ENCODE measurements at places on chromosomes 2 and 18.

DNA sequence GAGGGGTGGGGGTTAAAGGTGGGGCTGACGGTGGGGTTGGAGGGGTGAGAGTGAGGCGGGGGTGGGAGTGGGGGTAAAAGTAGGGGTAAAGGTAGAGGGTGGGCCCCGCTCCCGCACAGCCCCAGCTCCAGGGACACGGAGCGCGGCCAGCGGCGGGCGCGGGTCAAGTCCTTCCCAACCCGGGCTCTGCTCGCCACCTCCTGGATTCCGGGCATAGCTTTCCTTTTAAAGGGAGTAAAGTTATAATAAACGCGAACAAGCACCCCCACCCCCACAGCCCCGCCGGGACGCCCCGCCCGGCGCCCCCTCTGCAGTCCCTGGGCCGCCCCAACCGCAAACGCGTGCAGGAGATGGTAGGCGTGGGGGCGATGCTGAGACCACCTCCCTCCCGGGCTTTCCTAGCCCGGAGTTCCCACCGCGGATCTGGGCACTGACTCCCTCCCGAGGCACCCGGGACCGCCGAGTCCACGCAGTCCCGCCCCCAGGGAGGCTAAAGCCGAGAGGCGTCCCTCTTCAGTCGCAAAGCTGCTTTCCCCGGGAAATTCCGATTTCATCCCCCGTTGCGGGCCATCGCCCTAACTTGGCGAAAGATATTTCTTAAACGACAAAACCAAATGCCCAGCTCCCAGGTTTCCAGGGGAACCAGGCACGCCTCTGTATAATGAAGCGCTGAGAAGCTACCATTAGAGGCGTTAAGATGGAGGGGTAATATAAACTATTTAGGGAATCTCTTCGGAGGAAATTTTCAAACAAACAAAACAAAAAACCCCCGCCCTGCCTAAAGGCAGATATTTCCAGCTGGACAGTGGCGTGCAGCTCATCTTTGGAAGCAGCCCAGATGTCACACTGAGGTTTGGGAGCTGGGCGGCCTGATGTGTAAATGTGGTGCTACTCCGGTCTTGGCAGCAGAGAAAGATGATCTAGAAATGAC lies at the start of gene LIMS2:
TSS of gene LIMS2 (minus strand) at position 200 of the 931 bp plus-strand sequence. CDS start 506 bp downstream, outside the sequence.
- DNase-seq: no peak

DNA sequence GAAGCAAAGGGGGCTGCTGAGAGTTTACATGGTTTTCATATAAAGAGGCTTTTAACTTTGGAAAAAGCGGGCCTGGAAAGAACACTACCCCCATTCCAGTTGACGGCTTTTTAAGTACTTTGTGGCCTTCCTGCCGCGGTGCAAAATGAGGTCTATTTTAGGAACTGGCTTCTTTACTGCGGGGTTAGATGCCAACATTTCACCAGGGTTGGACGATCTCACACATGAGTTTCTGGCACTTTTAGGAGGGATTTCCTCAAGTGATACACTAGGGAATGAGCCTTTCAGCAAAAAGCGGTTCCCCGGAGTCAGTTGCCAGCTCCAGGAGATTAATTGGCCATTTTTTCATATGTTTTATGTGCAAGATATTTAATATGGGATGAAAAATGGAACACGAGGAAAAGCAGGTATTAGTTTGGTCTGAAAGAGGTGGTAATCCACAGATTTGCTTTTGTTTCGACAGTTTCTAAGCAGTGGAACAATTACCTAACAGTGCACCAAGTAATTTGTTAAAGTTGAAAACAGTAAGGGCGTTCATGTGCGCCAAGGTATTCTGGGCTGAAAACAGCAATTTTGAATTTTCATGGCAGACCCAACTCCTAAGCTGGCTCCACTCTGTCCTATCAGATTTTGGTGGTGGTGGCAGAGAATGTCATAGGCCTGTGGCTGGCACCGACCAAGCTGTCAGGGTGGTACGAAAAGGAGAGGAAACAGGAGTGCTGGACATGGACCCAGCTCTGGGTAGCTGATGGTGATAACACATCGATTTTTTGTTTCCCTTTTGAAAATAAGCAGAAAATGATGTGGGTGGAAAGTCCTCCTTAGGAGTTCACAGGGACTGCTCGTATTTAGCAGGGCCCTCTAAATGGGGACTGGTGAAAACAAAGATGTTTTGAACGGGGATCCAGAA lies 55.6 kb upstream of the FZD5 start:
- no peak for DNase-seq

DNA sequence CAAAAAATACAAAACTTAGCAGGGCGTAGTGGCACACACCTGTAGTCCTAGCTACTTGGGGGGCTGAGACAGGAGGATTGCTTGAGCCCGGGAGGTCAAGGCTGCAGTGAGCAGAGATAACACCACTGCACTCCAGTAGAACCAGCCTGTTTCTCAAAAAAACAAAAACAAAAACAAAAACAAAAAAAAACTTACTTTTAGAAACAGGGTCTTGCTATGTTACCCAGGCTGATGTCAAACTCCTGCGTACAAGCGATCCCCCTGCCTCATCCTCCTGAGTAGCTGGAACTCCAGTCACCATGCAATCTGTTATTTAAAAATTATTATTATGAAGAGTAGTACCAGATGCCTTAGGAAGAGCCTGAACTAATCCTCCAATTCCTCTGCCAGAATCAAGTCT lies 35.0 kb upstream of the GLI2 start:
- no peak for DNase-seq

DNA sequence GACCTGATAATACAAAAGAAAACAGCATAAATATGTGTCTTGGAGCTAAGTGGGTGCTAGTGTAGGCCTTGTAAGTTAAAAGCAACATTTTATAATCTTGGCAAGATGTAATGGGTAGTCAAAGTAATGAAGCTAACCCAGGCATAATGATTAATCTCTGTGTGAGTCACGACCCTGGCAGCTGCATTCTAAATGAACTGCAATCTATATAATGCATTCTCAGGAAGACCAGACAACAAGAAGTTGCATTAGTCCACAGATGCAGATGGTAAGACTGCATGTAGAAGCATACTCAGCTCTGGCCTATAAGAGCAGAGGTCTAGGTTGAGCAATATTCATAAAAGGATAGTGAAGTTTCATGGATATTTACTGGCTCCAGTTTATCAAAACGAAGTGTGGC lies 85.6 kb upstream of the ETAA1 start:
- DNase-seq: no peak

- DNase-seq: no peak
These were observed 93.8 kb upstream of the PHLPP1 start for GRCh38 chr18:62621546-62621945.

- no peak for DNase-seq
These were observed 26.1 kb upstream of the ROCK2 start for GRCh38 chr2:11370377-11371091.

DNA sequence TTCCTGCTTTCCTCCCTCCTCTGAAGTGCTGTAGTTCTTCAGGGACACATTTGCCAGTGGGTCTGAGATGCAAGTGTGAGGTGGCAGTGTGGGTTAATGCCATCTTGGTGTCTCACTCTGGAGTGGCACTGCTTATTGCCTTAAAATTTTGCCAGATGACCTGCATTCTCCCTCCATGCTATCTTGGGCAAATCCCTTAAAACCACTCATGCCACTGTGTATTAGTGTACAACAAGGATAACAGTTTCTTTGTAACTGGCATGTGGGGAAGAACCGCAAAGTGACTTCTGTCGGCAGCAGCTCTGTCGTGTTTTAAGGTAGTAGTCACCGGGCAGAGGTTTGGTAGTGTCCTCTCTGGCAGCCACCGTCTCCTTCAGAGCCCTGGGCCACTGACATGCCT lies 124.2 kb downstream of the NEDD4L start:
- no peak for DNase-seq

DNA sequence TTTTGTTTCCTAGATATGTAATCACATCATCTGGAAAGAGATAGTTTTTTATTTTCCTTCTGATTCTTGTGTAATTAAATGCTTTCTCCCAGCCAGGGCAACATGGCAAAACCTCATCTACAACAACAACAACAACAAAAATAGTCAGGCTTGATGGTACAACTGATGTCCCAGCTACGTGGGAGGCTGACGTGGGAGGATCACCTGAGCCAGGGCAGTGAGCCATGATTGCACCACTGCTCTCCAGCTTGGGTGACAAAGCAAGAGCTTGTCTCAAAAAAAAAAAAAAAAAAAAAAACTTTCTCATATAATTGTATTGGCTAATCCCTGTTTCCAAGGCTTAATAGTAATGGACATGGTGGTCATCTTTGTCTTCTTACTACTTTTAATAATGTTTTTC lies 26.4 kb upstream of the PGAP1 start:
- no peak for DNase-seq

DNA sequence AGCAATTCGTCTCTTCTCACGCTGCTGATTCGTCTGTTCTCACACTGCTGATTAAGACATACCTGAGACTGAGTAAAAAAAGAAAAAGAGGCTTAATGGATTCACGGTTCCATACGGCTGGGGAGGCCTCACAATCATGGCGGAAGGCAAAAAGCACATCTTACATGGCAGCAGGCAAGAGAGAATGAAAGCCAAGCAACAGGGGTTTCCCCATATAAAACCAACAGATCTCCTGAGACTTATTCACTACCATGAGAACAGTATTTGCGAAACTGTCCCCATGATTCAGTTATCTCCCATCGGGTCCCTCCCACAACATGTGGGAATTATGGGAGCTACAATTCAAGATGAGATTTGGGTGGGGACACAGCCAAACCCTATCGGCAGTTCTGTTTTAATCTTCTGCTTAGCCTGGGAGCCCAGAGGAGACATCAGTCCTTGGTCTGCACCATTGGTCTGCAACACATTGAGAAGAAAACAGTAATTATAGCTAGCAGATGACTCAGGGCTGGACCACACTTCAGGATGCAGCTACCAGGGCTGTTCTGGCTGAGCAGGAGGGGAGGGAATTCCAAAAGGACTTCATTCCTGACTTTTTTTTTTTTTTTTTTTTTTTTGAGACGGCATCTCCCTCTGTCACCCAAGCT lies 69.4 kb downstream of the CABLES1 start:
- no peak for DNase-seq

DNA sequence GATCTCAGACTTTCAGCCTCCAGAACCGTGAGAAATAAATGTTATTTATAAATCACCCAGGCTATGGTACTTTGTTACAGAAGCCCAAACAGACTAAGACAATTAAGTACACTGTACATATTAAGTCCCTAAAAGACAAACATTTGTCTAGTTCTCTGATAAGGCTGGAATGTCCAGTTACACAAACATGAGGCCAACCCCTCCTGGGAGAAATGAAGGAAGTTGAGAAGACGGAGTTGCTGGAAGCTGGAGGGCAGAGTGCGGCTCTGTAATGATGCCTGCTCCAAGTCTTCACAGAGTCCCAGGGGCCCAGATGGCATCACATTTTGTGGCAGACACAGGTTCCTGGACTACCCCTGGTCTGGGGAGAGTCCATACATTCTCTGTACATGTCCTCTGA lies 79.2 kb upstream of the ST8SIA3 start:
- no peak for DNase-seq

- DNase-seq: no peak
These were observed 52.8 kb upstream of the PTMA start for GRCh38 chr2:231655488-231655887.

GRCh38 chr2:180254872-180255271 lies 247.8 kb upstream of the CWC22 start:
- no peak for DNase-seq

- no peak for DNase-seq
These were observed 3.7 kb downstream of the SIGLEC15 start for GRCh38 chr18:45828917-45829811.

GRCh38 chr2:14700753-14701152 lies 68.2 kb downstream of the LRATD1 start:
- DNase-seq: no peak

- no peak for DNase-seq
These were observed 41.5 kb downstream of the ANTXR1 start for GRCh38 chr2:69054431-69054830.

GRCh38 chr2:157182834-157183396 lies 74.6 kb upstream of the GALNT5 start:
- DNase-seq: no peak

GRCh38 chr2:55408098-55408882 lies 11.4 kb downstream of the CCDC88A start:
- no peak for DNase-seq

DNA sequence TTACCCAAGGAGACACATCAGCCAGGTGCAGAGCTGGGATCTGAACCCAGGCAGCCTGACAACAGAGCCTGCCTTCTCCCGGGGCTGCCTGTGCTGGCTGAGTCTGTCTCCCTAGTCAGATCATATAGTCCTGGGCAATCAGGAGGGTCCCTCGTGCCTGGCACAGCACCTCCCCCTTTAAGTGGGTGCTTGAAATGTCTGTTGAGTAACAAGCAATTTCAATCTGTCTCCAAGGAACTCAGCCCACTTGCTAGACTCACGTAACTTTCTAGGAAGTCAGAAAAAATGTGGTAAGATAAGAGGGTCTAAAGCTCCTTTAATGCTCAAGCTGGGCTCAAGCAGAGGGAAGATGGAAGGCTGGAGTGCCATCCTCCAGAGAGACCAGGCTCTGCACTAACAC lies 51.9 kb downstream of the REEP1 start:
- no peak for DNase-seq

DNA sequence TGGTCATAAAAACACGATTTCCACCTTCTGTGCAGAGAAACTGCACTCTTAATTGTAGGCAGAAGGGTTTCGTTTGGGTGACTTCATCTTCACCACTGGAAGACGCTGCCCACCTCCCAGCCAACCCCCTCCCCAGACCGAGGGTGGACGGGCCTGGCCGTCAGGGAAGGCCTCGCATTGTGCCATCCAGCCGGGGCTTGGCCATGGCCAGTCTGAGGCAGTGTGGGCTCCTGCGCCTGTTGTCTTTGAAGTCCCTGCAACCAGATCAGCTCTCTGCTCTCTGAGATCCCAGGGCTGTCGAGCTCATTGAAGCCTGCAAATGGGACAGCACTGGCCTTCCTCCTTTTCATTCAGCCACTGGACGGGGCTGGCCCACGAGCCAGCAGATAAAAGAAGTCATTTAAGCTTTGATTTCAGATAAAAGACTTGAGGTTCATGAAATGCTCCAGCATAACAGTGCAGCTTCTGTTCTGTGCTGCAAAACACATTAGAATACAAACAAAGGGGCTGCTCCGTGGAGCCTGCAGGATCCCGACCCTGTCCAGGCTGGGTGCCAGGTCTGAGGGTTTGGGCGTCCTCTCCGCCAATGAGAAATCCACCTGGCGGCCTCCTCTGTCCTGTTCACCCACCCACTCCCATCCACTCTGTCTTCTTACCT lies 253.5 kb downstream of the LDLRAD4 start:
- DNase-seq: no peak

GRCh38 chr2:139905624-139906023 lies 1125.4 kb upstream of the NXPH2 start:
- DNase-seq: no peak

GRCh38 chr2:45220227-45220626 lies 211.0 kb upstream of the SIX2 start:
- DNase-seq: no peak

GRCh38 chr2:232126301-232127099 lies 165.0 kb downstream of the DIS3L2 start:
- DNase-seq: no peak
